Right cardiac atrium (tissue), 5 donors: ENCODE measurements at places on chromosomes 4 and X. TPM values are rescaled to one million over a fixed set of nuclear protein-coding genes. Genes with fewer than 3 reads are reported as not detected.

The RNF128 gene
- 0.25 TPM for total RNA-seq

DNA sequence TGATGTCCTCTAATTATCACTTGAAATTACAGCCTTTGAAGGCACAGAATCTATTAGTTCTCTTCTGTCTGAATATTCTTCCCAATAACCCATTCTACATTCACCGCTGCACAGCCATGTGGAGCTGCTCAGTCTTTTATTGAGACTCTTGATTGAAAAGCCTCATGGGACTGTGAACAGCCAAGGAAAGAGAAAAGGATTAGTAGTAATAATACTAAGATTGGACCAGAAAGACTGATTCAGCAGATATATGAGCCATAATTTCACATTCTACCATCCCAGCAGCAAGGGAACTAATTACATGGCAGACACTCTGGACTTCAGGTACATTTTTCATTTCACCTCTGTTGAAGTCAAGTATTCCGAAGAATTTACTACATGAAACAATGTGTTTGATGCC lies 2471.7 kb downstream of the ARAP2 start:
- DNase-seq, result no peak

- DNase-seq, result no peak
Observed at GRCh38 chr4:24813732-24814131, 18.4 kb downstream of the SOD3 start.

- DNase-seq, result no peak
Observed at GRCh38 chr4:84531689-84532088, 32.6 kb upstream of the NKX6-1 start.
